ENCODE measurements at places on chromosomes 4 and X. TPM values are rescaled to one million over a fixed set of nuclear protein-coding genes. Genes with fewer than 3 reads are reported as not detected.

The SYNPO2 gene
- 154 TPM for polyA plus RNA-seq

The IL3RA gene
- polyA plus RNA-seq, result not detected

The HTN1 gene
- not detected for polyA plus RNA-seq

The DCAF12L2 gene
- polyA plus RNA-seq, result not detected

GRCh38 chrX:82677286-82677685, 830.8 kb upstream of the POU3F4 start:
- H3K27ac ChIP-seq, result no peak overlapping the region
- no peaks in the 10 kb centered on the region for H3K36me3 ChIP-seq
- no peaks in the 10 kb centered on the region for H3K27me3 ChIP-seq
- no peak overlapping the region for H3K4me3 ChIP-seq
- no peak for DNase-seq
- H3K4me1 ChIP-seq, result no peaks in the 10 kb centered on the region

GRCh38 chr4:154741922-154742850, 1.6 kb upstream of the LRAT start:
- no peaks in the 10 kb centered on the region for H3K36me3 ChIP-seq
- DNase-seq, result no peak
- H3K4me1 ChIP-seq, result no peaks in the 10 kb centered on the region
- H3K4me3 ChIP-seq, result peak overlapping the region; percentile 61
- no peak overlapping the region for H3K27ac ChIP-seq
- no peaks in the 10 kb centered on the region for H3K27me3 ChIP-seq

GRCh38 chr4:26879805-26880204, 19.2 kb downstream of the STIM2 start:
- DNase-seq, result no peak

DNA sequence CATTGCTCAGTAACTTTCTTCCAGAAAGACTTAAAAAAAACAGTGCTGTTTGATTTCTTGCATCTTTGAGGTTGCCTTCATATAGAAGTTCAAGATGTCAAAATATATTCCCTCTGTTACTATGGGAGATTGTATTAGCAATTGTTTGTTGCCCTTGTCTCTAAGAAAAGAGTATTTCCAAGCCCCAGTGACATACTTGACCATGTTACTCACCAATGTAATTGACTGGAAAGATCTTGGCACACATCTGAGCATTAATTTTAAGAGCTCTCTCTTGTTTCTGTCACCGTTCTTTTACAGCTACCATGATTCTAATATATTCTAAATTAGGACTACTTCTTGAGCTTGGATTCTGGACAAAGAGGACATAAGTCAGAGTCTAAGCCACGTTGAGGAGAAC, 902.7 kb upstream of the EPHA5 start:
- no peak for DNase-seq
- no peaks in the 10 kb centered on the region for H3K27me3 ChIP-seq
- H3K4me1 ChIP-seq, result no peaks in the 10 kb centered on the region
- H3K27ac ChIP-seq, result no peak overlapping the region

DNA sequence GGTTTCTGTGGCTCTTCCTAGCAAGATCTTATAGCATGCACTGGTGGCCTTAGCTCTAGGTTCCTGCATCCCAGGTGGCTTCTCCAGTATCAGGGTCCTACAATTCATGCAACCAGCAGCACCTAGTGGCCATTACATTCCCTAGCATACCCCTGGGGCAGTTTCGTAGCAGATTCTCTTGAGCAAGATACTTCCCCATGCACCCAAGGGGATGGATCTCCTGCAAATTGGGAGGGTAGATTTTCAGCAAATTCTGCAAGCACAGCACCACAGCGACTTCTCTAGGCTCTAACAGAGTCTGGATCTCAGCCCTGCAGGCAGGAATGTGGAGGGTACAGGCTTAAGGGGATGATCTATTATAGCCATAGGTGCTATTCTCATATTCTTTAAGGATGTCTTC, 13.1 kb upstream of the SLC9B1 start:
- DNase-seq, result no peak
- no peaks in the 10 kb centered on the region for H3K4me1 ChIP-seq
- no peak overlapping the region for H3K4me3 ChIP-seq
- no peak overlapping the region for H3K27ac ChIP-seq
- no peaks in the 10 kb centered on the region for H3K36me3 ChIP-seq

DNA sequence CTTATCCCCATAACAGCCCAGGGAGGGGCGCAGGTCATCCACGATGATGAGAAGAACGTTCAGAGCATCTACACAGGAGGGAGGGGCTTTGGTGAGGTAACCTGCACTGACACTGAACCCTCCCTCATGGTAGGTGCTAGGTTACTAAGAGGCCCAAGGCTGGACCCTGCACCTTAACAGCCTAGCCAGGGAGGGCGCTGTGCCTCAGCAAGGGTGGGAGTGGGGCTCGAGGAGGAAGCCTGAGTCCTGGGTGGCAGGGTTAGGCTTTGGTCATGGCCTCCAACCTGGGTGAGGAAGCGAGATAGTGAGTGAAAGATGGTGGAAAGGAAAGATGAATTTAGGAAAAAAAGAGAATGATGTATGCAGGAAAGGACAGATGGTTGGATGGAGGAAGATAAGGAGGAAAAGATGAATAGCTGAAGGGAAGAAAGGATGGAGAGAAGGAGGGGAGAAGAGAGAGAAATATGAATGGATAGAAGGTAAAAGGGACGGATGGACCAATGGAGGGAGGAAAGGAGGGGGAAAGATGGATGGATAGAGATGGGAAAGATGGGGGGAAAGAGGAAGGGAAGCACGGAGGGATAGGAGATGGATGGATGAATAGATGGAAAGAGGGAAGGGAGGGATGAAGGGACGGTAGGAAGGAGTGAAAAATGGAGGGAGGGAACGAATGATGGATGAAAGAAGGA, 736 bp downstream of the IDS start:
- no peak overlapping the region for H3K27ac ChIP-seq
- DNase-seq, result peak; percentile 67
- peak overlapping the region; percentile 30 for H3K4me3 ChIP-seq
- peaks cover 3% of the 10 kb centered on the region for H3K36me3 ChIP-seq
- no peaks in the 10 kb centered on the region for H3K4me1 ChIP-seq

DNA sequence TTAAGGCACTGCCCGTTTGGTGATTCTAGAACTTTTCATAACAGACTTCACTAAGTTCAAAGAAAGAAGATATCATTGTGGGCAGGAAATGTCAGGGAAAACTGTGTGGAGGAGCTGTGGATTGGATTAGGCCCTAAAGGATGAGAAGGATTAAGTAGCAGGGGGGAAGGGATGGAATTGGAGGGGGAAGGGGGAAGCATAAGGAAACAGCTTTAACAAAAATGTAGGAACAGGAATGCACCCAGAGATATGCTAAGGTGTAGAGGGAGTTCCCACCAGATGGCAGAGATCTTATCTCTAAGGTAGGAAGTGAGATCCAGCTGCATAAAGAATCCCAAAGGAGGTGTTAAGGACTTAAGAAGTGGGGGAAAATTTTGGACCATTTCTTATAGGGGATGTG, 114.5 kb downstream of the LARP7 start:
- no peak overlapping the region for H3K27ac ChIP-seq
- DNase-seq, result no peak
- no peak overlapping the region for H3K4me3 ChIP-seq
- no peaks in the 10 kb centered on the region for H3K36me3 ChIP-seq
- no peaks in the 10 kb centered on the region for H3K27me3 ChIP-seq
